Common myeloid progenitor, CD34-positive (primary cell): ENCODE measurements at places on chromosomes 12 and 14.

DNA sequence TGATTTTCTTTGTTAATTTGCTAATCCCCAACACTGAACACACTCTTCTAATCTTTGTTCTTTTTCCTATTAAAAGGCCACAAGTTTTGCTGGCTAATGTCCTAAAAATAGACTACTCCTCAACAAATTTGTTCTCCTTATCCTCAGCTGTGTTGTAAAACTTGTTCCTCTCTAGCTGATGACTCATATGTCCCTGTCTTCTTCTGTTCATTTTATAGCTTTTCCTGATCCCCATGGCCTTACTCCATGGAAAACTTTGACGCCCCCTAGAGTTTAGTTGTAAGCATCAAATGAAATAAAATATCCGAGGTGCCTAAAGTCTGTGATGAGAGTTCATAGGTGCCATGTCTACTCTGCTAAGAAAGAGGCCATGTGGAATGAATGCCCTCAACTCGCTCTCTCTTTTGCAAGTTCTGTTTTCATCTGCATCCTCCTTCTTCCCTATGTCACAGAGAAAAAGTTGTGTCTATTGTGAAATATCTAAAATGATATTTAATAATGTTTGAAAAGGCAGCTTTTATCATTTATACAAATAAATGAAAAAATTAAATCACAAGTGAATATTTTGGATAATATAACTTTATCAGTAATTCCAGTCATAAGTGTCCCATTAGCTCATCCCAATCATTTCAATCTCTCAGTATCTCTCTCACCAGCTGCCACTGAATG, 237.9 kb downstream of the IPO8 start:
- no peak for DNase-seq

GRCh38 chr12:113142886-113143332, 6.6 kb upstream of the CFAP73 start:
- no peak for DNase-seq

DNA sequence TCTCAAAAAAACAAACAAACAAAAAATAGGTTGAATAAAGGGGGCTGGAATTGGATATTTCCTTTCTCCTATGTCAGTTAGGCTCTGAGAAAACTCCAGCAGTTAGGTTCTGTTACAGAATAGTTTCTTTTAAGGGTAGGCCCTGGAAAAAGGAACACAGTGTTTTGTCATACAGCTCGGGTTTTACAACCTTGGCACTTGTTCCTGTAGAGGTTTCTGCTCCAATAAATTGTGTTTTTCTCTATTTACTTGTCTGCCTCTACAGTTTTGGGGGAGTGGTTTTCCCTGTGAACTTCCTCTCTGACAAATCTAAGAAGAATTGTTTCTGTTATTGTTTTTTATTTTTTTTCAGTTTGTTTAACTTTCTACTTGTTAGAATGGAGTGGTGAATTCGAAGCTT, 167.6 kb downstream of the ACSS3 start:
- DNase-seq, result no peak

- no peak for DNase-seq
Observed at GRCh38 chr12:31496257-31496656, 94.7 kb downstream of the DENND5B start.

GRCh38 chr14:73091044-73091443, 32.7 kb downstream of the RBM25 start:
- DNase-seq, result no peak

DNA sequence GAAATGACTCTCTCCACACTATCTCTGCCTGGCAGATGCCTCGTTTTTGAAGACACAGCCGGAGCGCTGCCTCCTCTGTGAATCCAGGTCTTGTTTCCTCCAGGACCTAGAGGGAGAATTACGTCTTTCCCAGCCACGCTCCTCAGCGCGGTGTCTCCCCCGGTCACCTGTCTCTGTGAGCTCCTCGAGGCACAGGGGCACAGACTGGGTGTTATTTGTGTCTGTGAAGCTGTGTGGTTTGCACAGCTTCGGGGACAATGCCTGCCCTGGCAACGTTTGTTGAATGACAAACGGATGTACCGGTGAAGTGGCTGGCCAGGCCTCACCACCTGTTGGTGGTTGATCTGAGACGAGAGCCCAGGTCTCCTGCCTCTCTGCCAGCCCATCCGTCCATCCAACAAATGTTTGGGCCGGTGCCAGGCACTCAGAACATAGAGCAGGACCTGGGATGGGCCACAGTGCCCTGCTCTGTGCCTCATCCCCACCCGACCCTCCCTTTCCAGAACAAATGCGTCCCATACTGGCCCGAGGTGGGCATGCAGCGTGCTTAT, 6.1 kb downstream of the PTPN6 start:
- DNase-seq, result no peak

GRCh38 chr12:107492393-107493134, 193.0 kb upstream of the PWP1 start:
- no peak for DNase-seq

- no peak for DNase-seq
Observed at GRCh38 chr12:95646781-95647190, 95.5 kb upstream of the USP44 start.

DNA sequence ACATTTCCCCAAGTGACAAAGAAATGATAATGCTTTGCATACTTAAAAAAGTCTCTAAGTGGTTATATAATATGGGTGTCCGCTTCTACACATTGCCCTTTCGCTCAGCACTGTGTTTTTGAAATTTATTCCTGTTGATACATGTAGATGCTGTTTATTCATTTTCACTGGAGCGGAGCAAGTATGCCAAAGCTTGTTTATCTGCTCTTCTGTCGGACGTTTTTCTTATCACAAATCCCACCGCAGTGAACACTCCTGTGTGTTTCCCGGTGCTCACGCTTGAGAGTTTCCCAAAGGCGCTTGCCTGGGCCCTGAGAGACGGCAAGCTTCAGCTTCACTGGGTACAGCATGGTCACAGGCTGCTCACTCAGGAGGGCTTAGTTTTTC, 50.2 kb downstream of the TPCN1 start:
- DNase-seq, result no peak

DNA sequence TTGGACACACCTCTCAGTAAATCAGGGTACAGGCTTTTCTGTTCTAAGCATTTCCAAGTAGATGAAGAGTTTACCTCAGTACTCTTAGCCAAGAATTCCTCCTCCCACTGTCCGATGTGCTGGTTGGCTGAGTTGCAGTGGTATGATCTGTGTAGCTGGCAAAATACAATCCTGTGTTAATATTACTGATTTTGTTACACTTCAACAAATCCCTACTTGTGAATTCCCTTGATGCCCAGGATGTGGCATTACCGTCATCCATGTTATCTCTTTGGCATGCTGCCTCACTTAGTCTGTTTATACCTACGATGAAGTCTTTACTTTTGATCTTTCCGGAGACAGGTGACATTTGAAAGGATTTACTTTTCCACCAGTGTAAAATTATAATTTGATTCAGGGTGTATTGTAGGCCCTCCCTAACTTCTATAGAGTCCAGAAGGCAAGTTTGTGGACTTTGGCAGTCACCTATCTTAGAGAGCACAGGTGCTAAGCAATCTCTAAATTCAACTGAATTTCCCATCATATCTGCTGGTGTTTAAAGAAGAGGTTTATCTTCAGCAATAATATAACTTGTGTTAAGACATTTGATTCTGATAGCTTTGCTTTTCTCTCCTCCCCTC, 10.1 kb downstream of the CCDC196 start:
- DNase-seq, result no peak

DNA sequence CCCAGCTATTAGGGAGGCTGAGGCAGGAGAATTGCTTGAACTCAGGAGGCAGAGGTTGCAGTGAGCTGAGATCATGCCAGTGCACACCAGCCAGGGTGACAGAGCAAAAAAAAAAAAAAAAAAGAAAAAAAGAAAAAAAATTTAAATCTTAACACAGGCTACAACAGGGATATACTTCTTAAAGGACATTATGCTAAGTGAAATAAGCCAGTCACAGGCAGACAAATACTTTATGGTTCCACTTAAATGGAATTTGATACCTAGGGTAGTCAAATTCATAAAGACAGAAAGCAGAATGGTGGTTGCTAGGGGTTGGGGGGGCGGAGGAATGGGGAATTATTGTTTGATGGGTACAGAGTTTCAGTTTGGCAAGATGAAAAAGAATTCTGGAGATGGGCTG, 14.8 kb upstream of the PPTC7 start:
- no peak for DNase-seq

DNA sequence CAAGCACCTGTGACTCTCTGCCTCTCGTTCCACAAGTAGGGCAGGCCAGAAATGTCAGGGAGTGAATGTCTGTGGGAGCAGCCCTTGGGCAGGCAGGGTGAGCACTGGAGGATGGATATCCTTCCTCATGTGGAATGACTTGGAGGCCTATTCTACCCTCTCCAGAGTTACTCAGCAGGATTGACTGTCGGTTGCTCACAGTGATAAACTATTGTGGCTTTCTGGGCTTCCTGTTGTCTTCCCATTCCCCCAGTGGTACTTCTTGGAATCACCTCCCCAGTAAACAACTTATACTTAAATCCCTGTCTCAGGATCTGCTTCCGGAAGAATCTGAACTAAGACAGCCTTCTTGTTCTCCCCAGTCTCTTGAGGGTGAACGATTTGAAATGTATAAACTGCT, 79.6 kb upstream of the MANSC4 start:
- DNase-seq, result no peak

DNA sequence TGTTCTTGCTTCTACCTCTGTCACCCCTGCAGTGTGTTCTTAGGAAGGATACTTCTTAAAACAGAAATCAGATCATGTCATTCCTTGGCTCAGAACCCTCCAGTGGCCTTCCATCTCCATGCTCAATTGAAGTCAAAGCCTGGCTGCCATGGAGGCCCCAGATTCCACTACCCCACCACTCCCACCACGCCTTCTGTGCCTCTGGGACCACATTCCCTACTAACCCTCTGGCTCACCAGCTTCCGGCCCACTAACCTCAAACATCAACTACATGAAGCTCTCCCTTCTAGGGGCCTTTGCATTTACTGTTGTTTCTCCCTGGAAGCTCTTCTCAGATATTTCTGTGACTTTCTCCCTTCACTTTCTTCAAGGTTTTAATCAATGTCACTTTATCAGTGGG, 76.1 kb upstream of the REP15 start:
- no peak for DNase-seq

- DNase-seq, result no peak
Observed at GRCh38 chr12:116614194-116614915, 55.2 kb downstream of the MAP1LC3B2 start.

- DNase-seq, result no peak
Observed at GRCh38 chr14:33464254-33464962, 486.5 kb downstream of the EGLN3 start.

DNA sequence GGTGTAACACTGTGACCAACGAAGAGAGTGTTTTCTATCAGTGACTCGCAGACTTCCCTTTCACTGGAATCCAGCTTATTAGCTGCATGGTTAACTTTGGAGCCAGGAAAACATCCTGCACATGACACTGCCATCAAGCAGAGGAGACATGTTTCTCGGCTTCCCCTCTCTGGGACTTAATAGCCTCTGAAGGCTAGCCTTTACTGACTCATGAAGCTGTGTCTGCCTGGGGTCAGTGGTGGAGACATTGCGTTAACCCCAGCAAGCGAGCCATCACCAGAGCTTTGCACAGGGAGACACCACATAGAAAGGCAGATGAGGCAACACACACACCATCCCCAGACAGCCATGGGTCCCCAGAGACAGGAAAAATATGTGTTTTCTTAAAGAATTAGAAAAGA, 126.9 kb upstream of the PRICKLE1 start:
- DNase-seq, result no peak

DNA sequence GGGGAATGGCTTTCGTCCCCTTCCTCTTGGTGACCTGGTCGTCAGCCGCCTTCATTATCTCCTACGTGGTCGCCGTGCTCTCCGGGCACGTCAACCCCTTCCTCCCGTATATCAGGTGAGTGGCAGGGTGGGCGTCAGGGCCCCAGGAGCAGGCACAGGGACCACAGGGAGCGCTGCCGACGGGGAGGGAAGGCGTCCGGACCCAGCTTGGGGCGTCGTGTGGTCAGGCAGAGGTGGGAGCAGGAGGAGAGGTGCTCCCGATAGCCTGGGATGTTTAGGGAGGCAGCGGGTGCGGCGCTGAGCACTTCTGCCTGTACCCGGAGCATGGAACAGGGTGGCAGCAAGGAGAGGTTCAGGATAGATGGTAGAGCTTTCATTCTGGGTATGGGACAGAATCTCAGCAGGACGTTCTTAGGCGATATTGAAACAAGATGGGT, 444 bp downstream of the DRAM1 start:
- DNase-seq, result no peak

GRCh38 chr12:122467983-122468382, 32.7 kb downstream of the ZCCHC8 start:
- DNase-seq, result no peak

DNA sequence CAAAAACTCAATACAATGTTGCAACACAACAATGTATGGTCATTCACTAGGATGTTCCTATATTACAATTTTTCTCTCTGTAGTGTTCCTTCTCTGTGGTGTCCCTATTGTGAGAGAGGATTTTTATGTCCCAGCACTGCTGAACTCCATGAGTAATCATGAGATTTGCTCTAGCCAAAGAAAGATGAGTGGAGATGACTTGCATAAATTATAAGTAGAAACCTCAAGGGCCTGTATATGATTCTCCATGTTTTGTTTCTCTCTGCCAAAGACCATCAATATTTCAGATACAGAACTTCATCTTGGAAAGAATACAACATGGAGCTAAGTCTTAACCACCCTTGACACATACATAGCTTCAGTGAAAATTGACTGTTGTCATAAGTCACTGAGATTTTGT, 579.1 kb downstream of the TMTC2 start:
- no peak for DNase-seq

DNA sequence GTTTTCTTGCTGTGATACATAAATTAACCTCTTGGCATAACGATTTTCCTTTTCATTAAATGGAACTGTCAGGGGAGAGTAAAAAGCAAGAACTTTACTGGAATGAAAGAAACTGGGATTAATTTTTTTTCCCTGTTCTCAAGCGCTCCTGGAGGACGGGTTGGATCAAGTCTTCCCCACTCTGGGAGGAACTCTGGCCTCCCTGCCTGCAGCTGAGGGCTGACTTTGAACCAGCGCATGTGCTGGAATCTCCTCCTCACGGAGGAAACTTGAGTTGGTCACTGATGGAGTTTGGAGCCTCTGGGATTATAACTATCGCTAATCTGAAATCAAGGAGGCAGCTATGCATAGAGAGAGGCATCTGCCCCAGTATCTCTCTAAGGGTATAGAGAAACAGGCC, 406.4 kb upstream of the TMEM132C start:
- no peak for DNase-seq

GRCh38 chr12:26636710-26637328, 196.2 kb downstream of the ITPR2 start:
- DNase-seq, result no peak

DNA sequence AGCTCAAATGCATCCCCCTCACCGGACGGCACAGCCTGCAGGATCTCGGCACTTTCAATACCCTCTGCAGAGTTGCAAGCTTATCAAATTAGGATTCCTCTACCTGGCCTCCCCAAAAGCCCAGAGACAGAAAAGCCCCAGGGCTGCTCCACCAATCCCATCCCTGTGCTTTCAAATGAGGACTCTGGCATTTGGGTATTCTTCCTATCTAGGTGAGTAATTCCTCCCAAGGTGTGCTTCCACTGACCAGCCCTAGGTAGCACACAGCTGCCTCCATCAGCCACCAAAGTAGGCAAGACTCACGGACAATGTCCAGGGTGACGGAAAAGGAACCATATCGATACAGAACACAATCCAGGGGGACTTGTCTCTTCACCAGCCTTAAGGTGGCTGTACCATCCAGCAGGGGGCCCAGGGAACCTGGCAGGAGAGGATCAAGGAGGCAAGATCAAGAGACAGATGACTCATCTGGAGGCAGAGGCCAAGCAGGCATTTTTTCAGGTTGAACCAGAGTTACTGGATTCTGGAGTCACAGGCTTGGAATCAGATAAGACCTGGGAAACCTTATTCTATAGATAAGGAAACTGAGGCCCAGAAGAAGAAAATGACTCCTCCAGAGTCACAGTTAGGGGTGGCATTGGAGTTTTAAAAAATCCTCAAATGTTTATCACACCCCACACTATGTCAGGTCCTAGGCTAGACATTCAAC, 9.9 kb downstream of the PMEL start:
- peak; percentile 65 for DNase-seq
